ENCODE measurements at places on chromosomes 12 and 14.
A peak's percentile ranks its signal among the peaks of the same experiment; 100 is the strongest.

DNA sequence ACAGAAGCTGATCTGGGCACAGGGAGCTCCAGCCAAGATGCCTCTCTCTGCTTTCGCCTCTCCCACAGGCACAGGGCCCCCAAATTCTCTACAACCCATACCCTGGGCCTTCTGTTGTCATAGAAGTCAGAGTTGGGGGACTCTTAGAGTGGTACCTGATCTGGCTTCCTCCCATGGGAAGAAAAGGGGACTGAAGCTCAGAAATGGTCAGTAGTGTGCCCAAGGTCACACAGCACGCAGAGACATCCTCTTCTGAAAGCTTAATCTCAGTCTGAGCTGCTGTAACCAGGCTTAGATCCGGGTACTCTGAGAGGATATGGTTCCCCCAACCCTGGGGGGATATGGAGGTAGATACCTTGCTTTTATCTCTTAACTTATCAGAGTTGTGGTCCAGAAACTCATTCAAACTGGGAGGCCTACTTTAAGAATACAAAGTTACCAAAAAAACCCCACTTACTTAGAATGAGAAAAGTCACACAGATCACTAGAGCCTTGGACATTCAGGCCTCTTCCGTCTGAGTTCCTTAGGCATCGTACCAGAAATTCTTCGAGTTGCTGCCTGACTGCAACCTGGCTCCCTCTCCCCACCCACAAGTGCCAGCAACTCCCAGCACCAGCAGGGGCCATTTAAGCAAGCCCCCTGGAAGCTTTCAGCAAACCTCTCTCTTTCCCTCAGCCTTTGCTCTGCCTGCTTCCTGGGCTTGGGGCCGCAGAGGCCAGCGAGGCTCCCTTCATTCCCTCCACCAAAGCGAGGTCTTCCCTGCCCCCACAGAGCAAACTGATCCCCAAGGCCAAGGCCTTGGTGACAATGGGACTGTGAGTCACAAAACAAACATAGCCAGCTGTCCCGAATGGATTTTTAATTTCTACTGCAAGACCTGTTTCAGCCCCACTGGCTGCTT, 13.9 kb downstream of the KRT7 start:
- no peak overlapping the region for H3K4me3 ChIP-seq
- H3K36me3 ChIP-seq, result no peaks in the 10 kb centered on the region
- peaks cover 35% of the 10 kb centered on the region for H3K27me3 ChIP-seq

DNA sequence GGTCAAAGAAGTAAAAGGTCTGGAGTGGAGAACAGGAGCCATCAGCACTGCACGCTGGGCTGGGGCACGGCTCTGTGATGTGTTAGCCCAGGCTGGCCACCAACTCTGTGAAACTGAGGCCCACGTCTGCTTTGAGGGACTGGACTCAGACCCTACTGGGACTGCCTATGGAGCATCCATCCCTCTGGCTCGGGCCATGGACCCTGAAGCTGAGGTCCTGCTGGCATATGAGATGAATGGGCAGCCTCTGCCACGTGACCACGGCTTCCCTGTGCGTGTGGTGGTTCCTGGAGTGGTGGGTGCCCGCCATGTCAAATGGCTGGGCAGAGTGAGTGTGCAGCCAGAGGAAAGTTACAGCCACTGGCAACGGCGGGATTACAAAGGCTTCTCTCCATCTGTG, 7.1 kb downstream of the SUOX start:
- no peak overlapping the region for H3K27ac ChIP-seq
- no peak for DNase-seq
- H3K4me1 ChIP-seq, result peaks cover 21% of the 10 kb centered on the region
- H3K27me3 ChIP-seq, result no peaks in the 10 kb centered on the region

DNA sequence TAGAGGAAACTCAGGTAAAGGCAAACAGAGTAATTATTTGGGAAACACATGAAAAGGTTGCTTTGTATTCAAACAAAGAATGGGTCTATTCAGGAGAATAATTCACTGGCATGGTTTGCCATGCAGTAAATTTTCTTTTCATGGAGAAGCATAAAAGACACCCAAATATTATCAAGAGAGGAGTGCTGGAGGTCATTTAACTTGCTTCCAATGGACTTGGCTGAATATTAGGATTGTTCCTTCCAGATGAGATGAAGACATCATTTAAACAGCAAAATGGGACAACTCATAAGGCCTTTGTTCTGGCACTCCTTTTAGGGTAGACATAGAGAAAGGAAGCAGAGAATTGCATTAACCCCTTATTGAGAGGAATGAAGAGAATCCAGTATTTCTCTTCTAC, 38.7 kb downstream of the WIF1 start:
- no peak overlapping the region for H3K4me3 ChIP-seq
- no peak for DNase-seq
- no peaks in the 10 kb centered on the region for H3K36me3 ChIP-seq
- H3K4me1 ChIP-seq, result no peaks in the 10 kb centered on the region

GRCh38 chr14:20489093-20489994, 16.0 kb upstream of the RNASE10 start:
- H3K27ac ChIP-seq, result peak overlapping the region; percentile 69
- H3K36me3 ChIP-seq, result no peaks in the 10 kb centered on the region
- no peak for DNase-seq

DNA sequence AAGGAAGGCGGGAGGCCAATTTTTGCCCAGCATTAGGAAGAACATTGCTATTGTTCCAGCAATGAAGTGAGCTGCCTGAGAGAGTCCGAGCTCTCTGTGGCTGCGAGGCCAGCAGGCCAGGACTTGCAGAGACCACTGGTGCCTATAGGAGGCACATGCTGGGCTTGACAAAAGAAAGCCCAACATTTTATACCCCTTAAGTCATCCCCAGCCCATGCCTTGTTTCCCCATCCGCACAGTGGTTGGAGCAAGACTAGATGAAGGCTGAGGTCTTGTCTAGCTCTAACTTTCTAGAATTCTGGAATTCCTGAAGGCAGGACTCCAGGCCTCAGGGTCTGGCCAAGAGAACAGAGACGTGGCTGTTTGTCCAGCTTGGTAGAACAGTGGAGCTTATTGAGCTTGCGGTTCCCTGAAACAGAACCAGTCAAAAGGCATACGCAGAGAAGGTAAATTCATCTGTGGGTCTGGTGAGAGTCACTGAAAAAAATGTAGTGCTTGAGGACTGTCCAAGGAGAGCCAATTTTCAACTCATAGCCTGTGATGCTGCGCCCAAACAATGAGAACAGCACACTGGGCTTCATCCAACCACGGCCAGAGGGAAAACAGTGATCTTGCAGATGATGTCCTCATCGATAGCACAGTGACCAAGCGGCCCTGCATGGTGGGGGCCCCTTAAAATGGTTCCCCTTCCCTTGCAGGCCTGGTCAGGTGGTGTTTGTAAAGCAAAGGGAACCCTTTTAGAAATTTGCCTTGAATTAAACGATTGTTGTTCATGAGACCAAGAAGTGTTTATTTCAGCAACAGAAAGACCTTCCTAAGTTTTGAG, 27.1 kb upstream of the COL2A1 start:
- H3K36me3 ChIP-seq, result no peaks in the 10 kb centered on the region
- DNase-seq, result no peak
- no peak overlapping the region for H3K4me3 ChIP-seq

GRCh38 chr14:90574188-90575131, 177.6 kb downstream of the CALM1 start:
- H3K36me3 ChIP-seq, result peaks cover 12% of the 10 kb centered on the region
- no peaks in the 10 kb centered on the region for H3K27me3 ChIP-seq
- no peak overlapping the region for H3K4me3 ChIP-seq
- no peak for DNase-seq
- no peak overlapping the region for H3K27ac ChIP-seq
- peaks cover 45% of the 10 kb centered on the region for H3K4me1 ChIP-seq
